ENCODE measurements at places on chromosomes 12 and 14.

DNA sequence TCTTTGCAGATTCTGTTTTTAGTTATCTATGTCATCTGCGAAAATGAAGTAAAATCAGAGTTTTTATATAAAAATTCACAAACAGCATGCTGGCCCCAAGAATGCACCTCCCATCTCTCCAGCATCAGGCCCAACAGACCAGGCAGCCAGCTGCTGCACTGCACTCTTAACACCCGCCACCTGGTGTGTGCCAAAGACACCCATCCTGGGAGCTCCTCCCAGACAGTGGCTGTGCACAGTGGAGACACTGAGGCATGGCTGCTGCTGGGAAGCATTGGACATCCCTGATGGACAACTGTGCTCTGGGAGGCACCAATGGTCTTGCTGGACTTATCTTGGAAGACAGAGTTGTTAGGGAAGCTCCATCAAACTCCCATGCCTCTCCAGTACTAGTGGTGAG is 817.2 kb downstream of the TMEM121 start:
- DNase-seq, result no peak

DNA sequence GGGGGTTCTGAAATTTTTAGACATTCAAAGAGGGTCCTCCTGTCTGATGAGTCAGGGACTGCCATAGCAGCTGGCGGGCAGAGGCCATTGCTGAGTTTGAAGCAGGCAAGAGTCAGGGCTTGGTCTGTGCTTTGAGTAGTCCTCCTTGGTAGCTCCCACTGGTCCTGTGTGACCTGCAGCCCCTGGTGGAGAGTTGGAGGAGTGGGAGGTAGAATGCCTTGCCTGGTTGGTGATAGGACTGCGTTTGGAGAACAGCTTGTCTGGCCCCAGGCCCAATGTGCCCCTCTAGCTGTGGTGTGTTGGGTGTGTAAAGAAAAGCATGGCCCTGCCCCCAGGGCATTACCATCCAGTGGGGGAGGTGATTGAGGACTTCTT is 116.7 kb downstream of the BEGAIN start:
- DNase-seq, result no peak

DNA sequence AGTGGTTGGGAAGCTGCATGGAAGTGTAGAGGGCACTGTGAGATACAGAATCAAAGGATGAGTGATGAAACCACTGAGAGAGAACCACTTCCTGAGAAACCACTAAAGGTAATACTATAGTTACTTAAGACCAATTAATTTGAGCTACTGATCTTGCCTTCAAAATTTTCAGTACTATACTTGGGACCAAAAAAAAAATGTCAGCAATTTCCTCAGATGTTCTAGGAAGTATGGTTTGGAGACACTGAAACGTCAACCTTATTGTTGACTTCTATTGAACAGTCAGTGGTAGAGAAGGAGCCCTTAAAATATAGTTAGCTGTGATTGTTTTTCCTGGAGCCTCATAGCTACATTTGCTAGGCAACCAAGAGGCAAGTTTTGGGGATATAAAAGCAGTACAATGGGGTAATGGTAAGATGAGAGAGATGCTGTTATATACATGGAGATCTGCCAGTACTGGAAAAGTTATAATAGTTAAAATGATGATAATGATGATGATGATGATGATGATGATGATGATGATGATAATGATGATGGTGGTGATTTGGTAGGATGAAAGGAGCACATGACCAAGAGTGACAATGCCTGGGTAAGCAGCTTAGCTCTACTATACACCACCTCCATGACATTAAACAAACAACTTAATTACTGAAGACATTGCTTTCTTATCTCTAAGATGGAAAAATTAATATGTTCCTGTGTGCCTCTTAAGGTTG is 300.9 kb upstream of the G2E3 start:
- DNase-seq, result no peak

DNA sequence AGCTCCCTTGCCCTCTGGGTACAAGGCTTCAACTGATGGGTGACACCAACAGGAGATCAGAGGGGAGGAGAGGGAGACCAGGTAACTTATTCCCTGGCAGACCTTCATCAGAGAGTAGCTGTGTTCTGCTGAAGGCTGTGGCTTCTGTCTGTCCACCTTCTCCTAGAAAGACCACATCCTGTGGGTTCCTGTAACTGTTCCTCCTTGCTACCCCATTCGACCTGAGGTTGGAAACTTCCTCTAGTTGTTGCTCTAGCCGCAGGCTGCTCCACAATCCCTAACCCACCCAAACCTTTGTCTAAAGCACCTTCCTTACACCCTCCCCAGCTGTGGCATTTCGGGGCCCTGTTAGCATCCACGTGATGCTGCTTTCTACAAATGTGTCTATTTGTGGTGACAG is 454.2 kb downstream of the DPF3 start:
- DNase-seq, result no peak

- no peak for DNase-seq
Observed at GRCh38 chr12:25775968-25776367, 182.5 kb upstream of the RASSF8 start.

- no peak for DNase-seq
Observed at GRCh38 chr12:89200217-89200616, 152.1 kb downstream of the DUSP6 start.

DNA sequence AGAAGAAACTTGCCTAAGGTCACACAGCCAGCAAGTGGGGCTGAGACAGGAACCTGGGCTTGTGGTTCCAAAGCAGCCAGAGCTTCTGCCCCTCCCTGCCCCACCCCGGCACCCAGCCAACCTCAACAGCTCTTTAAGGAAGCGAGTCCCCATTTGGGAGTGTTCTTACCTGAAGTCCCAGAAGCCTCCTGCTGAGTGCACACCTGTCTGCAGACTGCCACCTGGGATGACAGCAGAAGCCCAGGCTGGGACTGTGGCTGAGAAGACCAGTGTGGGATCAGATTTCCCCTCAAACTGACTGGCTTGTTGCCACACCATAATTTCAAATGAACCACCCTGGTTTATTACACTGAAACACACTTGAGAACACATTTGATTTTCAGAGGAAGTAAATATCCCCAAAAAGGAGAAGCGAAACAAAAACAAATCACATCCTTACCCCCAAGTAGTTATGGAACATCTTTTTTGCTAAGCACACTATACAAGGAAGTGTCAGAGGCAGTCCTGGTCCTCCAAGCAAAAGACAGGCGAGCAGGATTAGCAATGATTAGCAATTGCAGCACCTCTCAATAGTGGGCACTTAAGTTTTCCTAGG is 6.3 kb upstream of the RIN3 start:
- no peak for DNase-seq

- DNase-seq, result no peak
Observed at GRCh38 chr12:3238196-3238595, 161.0 kb downstream of the TSPAN9 start.

DNA sequence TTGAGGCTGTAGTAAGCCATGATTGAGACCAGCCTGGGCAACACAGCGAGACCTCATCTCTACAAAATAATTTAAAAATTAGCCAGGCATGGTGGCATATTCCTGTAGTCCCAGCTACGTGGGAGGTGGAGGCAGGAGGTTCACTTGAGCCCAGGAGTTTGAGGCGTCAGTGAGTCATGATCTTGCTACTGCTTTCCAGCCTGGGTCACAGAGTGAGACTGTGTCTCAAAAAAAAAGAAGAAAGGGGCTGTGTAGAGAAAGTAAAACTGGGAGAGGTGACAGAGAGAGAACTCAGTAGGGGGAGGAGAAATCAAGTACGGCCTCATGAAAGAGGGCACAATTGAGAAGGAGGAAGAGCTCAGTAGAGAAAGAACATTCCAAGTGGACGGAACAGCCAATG is 12.4 kb downstream of the TECPR2 start:
- DNase-seq, result no peak

DNA sequence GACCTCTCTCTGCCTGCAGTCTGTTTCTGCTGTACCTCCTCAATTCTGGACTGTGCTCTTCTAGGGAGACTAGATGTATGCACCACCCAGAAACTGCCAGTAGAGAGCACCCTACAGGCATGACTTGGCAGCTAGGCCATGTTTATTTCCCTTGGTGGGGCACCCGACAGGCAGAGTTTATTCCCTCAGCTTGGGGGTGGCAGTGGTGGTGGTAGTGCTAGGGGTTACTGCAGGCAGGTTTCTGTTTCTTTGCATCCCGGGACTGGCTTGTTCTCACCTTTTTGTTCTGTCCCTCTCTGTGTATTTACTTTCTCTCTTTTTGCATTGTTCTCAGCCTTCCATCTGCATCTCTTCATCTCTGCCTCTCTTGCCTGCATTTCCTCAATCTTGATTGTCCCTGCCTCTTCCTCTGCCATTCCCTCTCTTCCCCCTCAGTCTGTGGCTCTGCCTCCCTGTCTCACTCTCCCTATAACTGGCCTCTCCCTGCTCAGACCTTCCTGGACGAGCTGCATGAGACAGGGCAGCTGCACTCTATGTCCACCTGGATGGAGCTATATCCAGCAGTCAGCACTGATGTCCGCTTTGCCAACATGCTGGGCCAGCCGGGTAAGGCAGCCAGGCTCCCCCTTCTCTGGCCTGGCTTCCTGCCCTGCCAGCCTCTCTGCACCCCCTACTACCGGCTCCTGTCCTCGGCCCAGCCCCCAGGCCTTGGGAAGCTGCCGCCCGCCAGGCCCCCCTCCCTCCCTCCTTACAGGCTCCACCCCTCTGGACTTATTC is 13.8 kb downstream of the PRPF40B start:
- DNase-seq, result no peak

DNA sequence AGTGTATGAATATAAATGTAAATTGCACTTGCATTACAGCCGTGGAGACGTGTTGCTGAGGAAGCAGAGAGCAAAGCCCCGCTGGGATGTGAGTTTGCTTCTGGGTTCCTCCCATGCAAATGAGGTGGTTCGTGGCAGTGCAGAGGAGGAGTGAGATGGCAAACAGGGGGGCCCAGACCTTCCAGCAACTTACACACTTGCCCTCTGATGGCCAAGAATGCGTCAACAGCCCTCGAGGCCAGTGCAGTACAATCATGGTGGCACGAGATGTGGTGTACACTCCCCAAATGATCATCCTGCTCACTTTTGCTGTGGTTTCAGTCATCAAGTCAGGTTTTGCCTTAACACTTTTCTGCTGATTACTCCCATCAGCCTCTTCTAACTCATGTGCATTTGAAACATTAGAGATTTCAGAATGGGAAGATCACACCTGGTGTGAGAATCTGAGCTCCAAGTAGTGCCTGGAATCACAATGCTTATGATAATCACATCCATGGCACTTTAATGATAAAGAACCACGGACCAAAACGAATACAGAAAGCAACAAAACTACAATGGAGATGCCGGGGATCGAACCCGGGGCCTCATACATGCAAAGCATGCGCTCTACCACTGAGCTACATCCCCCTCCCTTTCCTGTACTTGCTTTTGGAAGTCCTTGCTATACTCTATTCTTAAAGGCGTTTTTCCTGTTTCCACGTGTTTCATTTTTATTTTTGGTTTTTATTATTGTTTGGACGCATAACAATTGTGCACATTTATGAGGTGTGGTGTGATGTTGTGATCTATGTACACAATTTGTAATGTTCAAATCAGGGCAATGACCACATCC is 7.0 kb upstream of the UBC start:
- no peak for DNase-seq

DNA sequence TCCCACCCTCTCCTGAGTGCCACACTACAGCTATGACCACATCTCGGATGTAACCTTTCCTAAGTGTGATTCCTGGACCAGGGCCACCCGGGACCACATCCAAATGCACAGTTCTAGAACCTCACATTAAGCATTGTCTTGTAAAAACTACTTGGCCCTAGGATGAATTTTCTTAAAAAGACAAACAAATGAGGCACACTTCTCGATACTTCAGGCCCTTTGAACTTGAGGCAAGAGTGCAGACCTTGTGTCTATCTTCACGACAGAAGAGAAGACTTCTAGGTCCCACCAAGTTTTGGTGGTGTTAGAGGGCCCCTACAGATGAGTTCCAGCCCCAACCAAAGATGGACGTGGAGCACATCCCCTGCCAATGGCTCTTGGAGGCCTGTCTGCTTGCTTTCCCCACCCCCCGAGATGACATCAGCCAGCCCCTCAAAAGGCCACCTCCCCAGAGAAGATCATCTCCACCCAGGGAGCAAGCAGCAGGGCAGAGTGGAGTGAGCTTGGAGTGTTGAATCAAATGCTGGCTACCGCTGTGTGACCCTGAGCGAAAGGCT is 9.3 kb downstream of the ISCU start:
- DNase-seq, result no peak

DNA sequence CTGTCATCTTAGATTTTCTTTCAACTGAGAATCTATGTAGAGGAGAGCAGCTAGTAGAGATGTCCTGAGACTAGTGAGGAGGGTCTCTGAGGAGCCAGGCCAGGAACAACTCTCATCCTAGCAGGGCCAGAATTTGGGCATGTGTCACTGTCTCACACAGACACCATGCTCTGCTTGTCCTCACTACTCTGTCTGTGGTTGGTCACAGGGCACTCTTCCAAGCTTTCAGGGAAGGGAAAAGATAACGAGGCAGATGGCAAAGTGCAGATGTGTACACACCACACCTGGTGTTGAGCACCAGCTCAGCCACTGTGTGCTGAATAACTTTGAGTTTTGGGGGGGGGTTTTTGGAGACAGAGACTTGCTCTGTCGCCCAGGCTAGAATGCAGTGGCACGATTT is 2.5 kb downstream of the SSPN start:
- no peak for DNase-seq

DNA sequence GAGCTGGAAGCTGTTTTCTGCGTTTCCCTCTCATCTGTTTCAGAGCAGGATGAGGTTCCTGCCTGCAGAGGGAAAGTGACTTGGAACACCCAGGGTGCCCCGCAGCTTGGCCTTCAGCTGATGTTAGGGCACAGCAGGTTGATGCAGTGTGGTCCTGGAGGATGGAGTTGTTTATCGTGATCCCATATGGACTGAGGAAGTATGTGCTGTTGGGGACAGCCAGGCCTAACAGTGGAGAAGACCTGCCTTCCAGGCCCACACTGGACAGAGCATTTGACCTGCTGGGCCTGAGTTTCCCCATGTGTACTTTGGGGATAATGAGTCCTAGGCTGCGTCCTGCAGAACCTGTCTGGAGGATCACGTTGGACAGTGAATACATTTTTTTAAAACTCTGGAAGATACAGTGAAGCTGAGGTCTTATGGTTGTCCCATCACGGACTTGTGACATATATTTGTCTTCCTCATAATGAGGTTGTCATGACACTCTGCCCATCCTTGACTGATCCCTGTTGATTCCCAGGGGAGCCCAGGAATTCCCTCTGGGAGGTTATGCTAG is 12.8 kb downstream of the SERPINA1 start:
- no peak for DNase-seq

DNA sequence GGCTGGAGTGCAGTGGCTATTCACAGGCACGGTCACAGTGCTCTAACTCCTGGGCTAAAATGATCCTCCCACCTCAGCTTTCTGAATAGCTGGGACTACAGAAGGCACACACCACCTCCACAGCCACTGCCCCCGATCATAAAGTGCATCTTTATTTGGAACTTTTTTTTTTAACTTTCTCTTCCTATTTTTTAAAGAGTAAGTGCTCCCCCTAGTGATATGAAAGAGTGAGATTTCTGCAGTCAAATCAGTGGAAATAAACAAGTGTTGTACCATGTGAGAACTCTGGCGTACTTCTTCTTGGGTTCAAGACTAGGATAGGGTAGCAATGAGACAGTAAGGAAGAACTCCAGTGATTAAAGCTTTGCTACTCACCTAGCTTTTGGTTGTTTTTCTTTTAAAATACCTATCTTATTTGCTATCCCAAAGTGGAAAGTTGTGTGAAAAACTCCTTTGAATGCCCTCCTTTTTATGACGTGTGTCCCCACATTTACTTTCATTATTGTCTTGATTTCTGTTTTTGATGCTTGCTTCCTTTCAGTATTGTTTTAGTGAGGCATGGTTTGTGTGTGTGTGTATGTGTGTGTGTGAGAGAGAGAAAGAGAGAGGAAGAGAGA is 6.6 kb downstream of the PPP4R4 start:
- DNase-seq, result no peak

Data from stimulated activated CD8-positive, alpha-beta memory T cell treated with anti-CD3 and anti-CD28 coated beads, Interleukin-7, amount 100 ng/mL, for 1 hour (primary cell).